ENCODE measurements at places on chromosomes 6 and 20. TPM values are rescaled to one million over a fixed set of nuclear protein-coding genes. Genes with fewer than 3 reads are reported as not detected.

The HTR1B gene
- total RNA-seq: 8.2 TPM

The RAET1E gene
- under 0.01 TPM for total RNA-seq

The SLC17A9 gene
- total RNA-seq: 24.8 TPM

The MYBL2 gene
- total RNA-seq: 11.7 TPM

The GPSM3 gene
- total RNA-seq: 4.8 TPM

The OOEP gene
- total RNA-seq: under 0.01 TPM

The SMLR1 gene
- total RNA-seq: not detected

The GPLD1 gene
- total RNA-seq: 0.43 TPM

The PPIL6 gene
- total RNA-seq: 0.97 TPM

The SOX4 gene
- 33.2 TPM for total RNA-seq

The CSTF1 gene
- total RNA-seq: 22.9 TPM

The PNPLA1 gene
- total RNA-seq: not detected

The ATXN1 gene
- total RNA-seq: 42.5 TPM

The PPDPF gene
- total RNA-seq: 78.0 TPM

The CSE1L gene
- total RNA-seq: 114 TPM

The VIP gene
- total RNA-seq: not detected

The HAO1 gene
- not detected for total RNA-seq
